ENCODE measurements at places on chromosomes 1 and 21.

DNA sequence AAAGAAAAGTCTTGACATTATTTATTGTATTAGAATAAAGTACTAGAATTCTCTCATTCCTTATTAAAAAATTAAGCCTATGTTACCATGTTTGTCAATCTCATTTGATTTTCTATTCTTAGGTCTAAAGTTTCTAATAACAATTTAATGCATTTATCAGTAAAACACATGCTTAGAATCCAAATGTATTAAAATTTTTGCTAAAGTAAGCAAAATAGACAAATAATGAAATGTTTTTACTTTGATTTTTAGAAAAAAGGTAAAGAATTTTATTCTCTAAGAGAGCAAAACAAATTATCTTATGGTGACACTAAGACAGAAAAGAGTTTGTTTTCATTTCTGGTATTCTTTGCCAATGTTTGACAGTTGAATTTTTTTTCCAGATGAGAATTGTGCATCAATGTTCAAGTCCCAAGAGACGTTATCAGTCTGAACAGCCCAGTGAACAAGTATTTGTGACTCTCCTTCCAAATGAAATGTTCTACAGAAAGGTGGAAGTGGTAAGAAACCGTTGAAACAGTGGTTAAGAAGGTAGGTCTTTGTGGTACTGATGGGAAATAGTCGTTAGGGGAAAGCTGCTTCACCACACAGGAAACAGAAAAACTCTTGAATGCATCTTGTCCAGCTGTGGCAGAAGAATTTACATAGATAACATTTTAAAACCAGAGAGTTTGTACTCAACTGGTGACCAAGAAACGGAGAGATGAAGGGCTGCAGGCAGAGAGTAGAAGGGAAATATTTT lies 402.5 kb downstream of the PTPRC start:
- DNase-seq: no peak

- DNase-seq: no peak
Observed at GRCh38 chr1:200895801-200896530, 1.3 kb downstream of the INAVA start.

DNA sequence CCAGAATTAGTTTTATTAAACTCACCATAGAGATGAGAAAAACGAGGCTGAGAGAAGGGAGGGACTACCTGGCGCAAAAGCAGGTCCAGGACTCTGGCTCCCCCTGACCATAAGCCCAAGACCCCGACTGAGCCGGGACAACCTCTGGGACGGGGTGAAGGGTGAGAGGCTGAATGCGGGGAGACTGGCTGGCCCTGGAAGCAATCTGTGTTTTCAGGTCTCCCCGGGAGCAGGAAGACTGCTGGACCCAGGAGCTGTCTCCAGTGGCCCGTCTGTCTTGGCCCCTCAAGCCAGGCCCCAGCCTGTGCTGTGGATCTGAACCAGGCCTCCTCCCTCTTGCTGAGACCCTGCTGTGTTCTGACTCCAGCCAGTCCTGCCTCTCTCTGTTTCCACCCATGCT lies 240.8 kb downstream of the TRABD2B start:
- DNase-seq: no peak

DNA sequence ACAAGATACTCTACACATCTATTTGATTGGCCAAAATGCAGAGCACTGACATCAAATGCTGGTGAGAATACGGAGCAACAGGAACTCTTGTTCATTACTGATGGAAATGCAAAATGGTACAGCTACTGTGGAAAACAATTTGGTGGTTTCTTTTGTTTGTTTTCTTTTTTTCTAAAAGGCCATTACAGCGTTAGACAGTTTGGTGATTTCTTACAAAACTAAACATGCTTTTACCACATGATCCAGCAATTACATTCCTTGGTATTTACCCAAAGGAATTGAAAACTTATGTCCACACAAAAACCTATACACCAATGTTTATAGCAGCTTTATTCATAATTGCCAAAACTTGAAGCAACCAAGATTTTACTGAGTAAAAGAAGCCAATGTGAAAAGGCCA lies 66.4 kb upstream of the FBXO28 start:
- no peak for DNase-seq

DNA sequence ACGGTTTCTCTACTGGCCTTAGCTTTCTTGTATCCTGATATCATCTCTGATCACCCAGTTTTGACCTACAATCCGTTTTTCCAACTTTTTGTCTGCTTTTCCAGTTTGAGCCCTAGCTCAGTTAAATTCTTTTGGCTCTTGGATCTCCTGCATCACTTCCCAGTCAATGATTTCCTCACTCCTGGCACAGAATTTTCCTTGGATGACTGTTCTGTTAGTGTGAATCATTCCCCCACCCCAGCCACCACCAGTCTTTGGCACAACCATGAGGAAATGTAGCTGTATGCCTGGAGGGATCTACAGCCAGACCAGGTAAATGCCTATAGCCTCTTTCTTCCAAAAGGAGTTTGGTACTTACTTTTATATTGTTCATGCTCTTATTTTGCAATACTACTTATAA lies 187.2 kb upstream of the PTGFR start:
- no peak for DNase-seq

GRCh38 chr1:71184410-71184809 lies 103.6 kb upstream of the ZRANB2 start:
- no peak for DNase-seq

- no peak for DNase-seq
Observed at GRCh38 chr1:3377166-3377565, 77.3 kb upstream of the ARHGEF16 start.

- DNase-seq: no peak
Observed at GRCh38 chr1:150619576-150620509, 9.6 kb downstream of the ENSA start.

DNA sequence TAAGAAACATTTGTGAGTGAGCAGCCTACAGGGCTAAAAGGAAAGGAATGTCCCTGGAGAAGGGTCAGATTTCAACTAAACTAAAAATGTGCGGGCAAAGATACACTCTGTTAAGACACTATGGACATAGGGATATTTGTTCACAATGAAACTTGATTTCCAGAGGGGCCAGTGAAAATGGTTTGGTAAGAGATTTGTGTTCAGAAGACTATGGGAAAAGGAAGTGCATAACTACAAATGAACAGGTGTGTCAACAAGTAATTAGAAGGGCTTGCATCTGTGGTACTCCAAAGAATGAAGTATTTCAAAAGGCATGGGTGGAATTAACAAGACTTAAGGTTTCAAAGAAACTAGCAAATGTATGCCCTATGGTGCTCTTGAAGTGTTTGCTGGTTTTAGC lies 60.4 kb downstream of the NME7 start:
- DNase-seq: no peak

- DNase-seq: no peak
Observed at GRCh38 chr1:205980237-205980870, 22.8 kb downstream of the RAB7B start.

- DNase-seq: no peak
Observed at GRCh38 chr21:45482899-45483821, 59.1 kb downstream of the SLC19A1 start.

GRCh38 chr1:156600733-156601121 lies 552 bp downstream of the GPATCH4 start:
- no peak for DNase-seq

- DNase-seq: no peak
Observed at GRCh38 chr21:15272171-15272570, 207.4 kb upstream of the NRIP1 start.

DNA sequence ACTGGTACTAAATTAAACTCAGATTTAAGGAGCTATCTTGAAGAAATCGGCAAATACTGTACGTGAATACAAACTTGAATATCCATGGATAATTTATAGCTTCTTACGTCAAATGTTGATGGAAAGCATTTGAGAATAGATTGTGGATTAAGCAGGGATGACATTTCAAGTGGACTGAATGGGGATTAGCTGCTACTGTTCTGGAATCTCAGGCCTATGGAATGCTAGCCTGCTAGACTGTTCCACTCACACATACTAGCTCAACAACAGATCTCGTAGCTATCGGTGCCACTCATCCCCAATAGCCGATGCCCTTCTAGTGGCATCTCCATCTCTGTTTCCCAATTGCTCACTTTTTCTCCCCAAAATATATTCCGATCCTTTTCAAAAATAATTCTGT lies 62.0 kb upstream of the USP25 start:
- no peak for DNase-seq

DNA sequence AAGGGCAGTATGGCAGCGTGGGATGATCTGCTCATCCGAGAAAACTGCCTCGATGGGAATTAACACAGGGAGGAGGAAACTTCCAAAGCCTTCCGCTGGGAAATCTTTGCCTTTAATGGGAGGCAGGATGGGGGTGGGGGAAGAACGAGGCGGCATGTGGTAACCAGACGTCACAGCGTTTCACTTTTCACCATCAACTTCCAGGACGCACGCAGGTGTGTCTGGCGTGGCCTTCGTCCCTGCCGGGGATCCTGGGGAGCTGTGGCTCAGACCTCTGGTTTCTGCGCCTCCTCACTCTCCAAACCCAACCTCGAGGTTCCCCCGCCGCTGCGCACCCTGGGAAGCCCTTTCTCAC lies 282 bp downstream of the RSPH1 start:
- no peak for DNase-seq

- no peak for DNase-seq
Observed at GRCh38 chr1:62288224-62288623, 31.0 kb downstream of the KANK4 start.
